ENCODE measurements at places on chromosomes 2 and 18.
A peak's percentile ranks its signal among the peaks of the same experiment; 100 is the strongest.

GRCh38 chr2:63403820-63404219, 184.5 kb downstream of the WDPCP start:
- no peak for DNase-seq

DNA sequence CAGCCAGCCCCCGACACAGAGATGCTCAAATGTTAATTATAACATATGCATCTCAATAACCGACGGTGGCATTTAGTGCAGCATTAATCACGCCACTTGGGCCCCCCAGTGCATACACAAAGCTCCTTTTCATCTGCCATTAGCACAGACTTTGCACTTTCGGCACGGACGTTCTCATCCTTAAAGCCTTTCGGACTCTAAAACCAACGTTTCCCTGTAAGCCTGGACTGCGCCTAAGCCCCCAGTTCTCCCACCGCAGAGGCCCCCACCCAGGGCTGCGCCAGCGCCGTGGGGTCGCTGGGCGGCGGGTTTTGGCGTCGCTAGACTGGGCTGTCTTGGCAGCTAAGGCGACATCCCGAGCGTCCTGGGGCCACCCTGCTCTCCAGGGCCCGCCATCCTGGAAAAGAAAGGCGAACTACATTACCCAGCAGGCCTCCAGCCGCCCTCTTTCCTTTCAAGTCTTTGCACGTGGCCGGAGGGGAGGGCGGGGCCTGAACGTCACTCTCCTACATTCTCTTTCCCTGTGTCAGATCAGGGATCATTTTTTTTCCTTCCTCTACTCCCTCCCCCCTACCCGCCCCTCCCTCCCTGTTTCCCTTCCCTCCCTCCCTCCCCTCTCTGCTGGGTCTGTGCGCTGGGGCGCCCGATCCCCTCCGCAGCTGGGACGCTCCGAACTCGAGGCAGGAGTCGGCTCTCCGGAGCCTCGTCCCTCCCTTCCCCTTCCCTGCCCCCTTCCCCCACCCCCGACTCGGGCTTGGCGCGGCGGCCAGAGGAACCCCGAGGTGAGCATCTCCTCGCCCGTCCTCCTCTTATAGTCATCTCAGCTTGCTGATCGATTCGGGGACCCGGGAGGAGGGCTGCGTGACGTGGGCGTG, at the start of gene CTIF:
Gene CTIF, plus strand, starts transcription at position 501 of the 875 bp plus-strand sequence. CDS start 80,535 bp downstream, outside the sequence.
- peak; percentile 62 for DNase-seq

DNA sequence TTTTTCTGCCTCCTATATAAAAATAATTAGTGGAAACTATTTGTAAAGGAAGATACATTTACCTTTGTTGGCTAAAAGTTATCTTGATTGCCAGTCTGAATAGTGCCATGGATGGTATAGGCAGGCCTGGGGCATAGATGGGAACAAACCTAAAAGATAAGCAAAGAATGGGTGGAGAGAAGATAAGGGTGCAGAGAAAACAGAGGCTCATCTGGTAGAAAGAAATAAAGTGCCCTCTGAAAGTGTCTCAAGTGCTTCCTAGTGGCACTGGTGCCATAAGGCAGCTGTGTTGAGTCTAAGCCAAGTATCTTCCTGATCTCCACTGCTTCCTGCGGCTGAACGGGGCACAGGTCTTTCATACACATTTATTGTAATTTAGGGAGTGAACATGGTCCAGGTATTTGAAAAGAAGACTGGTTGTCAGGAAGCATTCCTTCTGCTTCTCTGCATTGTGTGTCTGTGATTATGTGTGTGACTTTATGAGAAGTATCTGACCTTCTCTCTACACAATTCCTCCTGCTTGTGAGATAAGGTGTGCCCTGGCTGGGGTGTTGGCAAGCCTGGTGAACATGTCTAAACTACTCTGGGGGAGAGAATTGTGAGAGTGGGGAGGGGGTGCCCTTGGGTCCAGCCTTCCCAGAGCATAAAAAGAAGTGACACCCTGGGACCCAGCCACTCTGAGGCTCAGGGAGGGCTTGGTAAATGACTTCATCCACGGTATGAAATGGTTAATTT, 280.5 kb downstream of the CAMKMT start:
- DNase-seq = no peak

DNA sequence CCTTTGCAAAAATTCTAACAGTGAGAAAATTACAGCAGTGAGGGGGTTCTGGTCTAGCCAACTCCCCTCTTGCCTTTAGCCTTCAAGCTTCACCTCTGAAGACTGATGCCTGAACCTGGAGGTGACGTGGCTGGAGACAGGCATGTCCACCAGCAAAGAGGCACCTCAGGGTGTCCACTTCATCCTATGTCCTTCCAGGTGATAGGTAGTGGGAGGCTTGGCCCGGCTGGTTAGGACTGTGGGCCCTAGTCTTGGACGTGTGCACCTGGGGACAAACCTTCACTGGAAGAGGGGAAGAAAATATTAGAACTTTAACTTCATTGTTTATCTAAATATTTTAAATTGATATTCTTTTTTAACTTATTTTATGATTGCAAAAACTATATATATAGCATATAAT, 35.5 kb upstream of the EDAR start:
- no peak for DNase-seq

GRCh38 chr2:101949304-101949703, 42.5 kb upstream of the IL1R2 start:
- DNase-seq = no peak

DNA sequence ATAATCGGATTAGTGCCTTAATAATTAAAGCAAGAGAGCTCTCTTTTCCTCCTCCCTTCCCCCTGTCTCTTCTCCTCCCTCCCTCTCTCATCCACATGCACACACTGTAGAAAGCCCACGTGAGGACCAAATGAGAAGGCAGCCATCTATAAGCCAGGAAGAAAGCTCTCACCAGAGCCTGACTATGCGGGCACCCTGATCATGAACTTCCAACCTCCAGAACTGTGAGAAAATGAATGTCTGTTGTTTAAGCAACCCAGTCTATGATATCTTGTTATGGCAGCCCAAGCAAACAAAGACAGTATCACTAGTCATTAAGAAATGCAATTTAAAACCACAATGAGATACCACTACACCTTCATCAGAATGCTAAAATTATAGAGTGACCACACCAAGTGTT, 220.3 kb downstream of the EN1 start:
- DNase-seq = no peak

- DNase-seq = no peak
These were observed 11.5 kb upstream of the RNU4ATAC start for GRCh38 chr2:121519153-121519552.

DNA sequence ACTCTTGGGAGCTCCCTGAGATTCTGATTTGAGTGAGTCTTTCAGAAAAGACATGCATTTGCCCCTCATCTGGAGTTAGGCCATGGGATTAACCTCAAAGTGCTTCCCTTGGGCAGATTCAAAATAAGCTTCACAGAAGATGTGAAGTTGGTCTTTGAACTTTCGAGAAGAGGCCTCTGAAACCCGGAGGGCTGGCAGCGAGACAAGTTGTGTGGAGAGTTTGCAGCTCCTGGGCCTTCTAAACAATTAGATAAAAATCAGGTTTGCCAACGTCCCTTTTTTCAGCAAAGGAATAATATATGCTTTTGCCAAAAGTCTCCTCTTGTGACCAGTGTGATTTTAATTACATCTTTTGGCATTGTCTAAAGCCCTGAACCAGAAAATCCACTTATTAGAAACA, 489.7 kb downstream of the SOX11 start:
- DNase-seq = no peak

DNA sequence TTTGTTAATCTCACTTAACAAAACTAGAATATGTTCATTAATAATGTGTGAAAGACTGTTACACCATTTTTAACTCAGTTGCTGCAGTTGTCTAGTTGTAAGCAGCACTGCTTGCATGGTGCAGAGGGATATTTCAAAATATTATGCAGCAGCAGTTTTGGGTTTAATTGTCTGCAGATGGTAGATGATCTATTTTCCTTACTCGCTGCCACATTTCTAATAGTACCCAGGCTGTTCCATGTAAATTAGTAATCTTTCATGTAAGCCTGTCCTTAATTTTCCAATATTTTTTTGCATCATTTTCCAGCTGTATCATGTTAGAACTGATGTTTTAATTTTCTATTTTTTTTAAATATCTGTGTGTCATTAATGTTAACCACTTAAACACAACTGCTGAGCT, 488.1 kb upstream of the RAB12 start:
- no peak for DNase-seq

DNA sequence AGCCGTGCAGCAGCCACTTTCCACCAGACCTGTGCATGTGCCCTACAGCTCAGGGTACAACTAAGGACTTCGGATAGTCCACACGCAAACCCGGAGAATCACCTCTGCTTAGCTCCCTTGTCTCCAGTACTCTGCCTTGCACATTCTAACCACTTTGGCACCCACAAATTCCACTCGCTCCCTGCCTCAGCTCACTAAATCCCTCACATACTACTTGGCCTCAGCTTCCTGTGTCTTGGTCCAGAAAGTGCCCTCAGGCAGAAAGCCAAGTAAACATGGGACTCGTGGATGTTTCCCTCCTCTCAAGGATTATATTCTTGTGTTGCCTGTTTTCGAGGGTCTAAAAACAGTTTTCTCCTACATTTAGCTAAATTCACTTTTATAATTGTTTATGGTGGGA, 157.8 kb upstream of the DAPL1 start:
- DNase-seq = no peak

- DNase-seq = peak; percentile 45
These were observed 77.0 kb upstream of the SERTAD2 start for GRCh38 chr2:64730551-64731262.

DNA sequence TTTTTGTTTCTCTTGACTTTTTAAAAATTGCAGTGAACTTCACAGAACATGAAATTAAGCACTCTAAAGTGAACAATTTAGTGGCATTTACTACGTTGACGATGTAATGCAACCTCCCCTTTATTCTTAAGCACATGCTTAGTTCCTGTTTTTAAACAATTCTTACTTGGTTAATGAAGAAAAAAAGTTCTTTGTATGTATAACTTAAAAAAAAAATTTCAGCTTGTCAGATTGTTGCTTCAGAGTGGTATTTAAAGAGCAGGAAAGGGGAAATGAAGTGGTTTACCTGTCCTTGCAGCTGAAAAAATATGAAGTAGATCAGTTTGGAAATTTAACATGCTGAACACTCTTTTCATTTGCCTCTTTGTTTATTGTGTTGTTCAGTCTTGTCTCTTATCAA, 95.7 kb upstream of the RASGRP3 start:
- DNase-seq = no peak

GRCh38 chr2:18406219-18406618, 154.2 kb downstream of the RDH14 start:
- DNase-seq = no peak
